Hippocampal formation (tissue), 2 donors: ENCODE measurements at places on chromosomes 1 and 21.

- DNase-seq: no peak
Observed at GRCh38 chr1:95168761-95169351, 51.7 kb downstream of the TLCD4 start.

- DNase-seq: no peak
Observed at GRCh38 chr1:228544021-228544850, 57.1 kb downstream of the RNF187 start.

DNA sequence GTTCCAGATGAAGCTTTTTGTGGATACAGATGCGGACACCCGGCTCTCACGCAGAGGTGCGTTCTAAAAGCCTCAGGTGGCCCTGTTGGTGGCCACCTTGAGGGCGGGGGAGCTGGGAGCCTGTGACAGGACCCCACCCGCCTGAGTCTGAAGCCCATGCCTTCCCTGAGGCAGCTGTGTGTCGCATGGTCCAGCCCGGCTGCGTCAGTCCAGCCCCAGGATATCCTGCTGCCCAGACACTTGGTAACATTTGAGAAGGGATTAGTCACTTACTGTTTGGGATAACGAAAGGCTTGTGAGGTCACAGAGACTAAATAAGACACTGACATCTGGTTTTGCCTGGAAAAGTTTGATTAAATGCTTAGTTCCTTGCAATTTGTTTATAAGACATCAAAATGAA, 68.9 kb downstream of the UCK2 start:
- no peak for DNase-seq

GRCh38 chr1:36174713-36175112, 18.8 kb downstream of the MAP7D1 start:
- DNase-seq: no peak

DNA sequence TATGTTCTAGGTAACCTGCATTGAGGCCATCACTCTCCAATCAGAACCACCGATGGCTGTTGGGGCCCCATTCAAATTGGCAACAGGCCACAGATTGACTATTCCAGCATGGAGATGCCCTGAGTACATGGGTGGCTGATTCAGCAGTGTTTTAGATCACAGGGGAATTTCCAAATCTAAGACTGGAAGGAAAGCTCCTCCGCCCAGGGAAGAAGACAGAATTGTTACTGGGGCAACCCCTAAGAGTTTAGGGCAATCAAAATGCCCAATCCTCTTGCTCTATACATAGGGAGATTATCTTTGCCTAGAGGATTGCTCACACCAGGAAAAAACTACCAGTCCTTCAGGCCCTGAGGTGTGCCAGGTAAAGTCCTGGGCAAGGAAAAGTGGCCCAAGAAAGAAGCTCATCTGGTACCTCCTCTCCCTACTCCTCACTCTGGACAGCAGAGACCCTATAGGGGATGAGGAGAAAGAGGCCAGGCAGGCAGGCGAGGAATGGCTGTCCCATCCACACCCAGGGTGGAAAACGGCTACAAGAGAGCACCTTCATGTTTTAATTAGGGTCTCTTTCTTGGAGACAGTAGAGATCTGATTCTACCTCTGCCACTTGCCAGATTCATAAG, 5.8 kb downstream of the S100A8 start:
- no peak for DNase-seq

GRCh38 chr1:18953731-18954231, 2.7 kb downstream of the IFFO2 start:
- no peak for DNase-seq

- no peak for DNase-seq
Observed at GRCh38 chr21:38234395-38235142, 22.2 kb upstream of the KCNJ15 start.
